ENCODE measurements at places on chromosomes 11 and 22.

GRCh38 chr11:14872032-14872431, 20.0 kb downstream of the CYP2R1 start:
- DNase-seq: no peak

- DNase-seq: no peak
These were observed 11.1 kb upstream of the LDLRAD3 start for GRCh38 chr11:35932681-35933319.

GRCh38 chr11:2681408-2682145, 18.2 kb downstream of the KCNQ1OT1 start:
- DNase-seq: no peak

DNA sequence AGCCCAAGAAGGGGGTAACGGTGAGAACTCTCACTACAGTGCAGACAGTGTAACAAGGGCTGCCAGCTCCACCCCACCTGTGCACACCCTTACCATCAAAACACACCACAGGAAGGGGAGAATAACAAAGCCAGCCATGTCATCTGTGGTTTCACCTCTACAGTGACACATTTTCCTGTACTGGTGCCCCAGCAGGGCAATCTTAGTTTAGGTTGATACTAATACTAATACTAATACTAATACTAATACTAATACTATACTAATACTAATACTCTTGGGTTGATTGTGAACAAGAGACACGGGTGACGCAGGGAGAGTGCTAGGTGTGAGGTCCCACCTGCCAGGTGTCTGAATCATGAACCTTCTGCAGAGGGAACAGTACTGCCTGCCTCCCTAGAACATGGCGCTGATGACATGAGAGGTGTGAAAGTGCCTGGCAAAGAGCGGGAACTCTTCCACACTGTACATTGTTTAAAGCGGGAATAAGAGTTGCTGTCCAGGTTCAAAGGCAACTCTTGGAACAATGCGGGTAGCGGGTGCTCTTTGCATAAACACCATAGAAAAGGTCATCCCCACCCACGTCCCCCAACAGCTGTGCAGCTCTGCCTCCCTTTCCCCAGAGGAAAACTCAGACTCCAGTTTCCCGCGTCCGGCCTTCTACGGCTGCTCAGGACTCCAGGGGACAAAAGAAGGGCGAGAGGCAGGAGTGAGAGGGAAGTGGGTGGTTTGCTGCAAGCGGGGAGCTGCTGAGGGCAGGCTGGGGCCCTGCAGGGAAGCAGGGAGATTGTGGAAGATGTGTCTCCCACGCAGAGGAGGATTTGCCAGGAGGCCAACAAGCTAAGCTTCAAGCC, 25.0 kb upstream of the TMPRSS4 start:
- DNase-seq: peak; percentile 54

DNA sequence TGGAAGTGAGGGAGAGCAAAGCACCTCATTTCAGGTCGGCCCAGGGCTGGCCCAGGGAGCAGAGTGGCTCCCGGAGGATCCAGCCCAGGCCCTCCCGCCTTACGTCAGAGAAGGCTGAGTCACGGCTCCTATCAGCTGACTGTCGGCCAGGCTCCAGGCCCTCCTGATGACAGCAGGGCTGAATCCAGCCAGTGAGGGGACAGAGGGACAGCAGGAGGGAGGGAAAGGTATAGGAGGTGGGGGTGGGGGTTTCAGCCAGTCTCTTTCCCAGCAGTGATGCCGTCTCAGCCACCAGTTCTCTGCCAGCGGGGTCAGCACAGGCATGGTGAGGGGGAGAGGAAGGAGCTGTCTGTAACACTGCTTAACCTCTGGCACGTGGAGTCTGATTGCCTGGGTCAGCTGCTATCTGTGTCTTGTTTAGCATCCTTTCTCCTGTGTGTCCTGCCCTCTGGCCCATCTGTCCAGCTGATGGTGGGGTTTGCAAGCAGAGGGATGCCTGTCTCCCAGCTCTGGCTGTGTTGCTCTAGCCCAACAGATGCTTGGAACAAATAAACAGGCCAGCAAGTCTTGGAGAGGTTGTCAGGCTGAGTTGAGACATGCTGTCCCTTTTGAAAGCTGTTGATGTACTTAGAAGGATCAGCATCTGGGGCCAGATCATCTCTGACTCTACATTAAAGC, 74.0 kb downstream of the ADAMTS15 start:
- no peak for DNase-seq

DNA sequence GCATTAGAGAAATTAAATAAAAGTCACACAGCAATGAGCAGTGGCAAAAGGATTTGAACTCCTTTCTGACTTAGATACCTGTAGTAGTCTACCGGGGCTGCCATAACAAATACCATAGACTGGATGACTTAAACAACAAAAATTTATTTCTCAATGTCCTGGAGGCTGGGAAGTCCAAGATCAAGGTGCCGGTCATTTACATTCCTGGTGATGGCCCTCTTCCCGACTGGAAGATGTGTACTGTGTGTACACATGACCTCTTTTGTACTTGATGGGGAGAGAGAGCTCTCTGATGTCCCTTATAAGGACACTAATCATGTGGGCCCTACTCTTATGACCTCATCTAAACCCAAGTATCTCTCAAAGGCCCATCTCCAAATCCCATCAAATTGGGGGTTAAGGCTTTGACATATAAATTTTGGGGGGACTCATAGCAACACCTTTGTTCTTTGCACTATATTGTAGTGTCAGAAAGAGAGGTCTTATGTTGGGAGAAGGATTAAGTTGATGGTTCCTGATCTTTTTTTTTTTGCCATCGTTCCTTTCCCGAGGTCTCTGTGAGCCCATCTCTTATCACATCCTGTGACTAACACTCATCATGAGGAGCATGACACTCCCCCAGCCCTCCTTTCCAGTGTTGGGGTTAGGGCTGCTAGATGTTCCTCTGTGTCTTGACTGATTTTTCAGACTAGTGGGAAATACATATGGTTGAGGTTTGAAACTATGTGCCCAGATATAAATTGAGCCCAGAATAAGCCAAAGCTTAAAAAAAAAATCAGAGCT, 104.3 kb downstream of the TRAF6 start:
- no peak for DNase-seq

- no peak for DNase-seq
These were observed 107.7 kb downstream of the CADM1 start for GRCh38 chr11:115396533-115396932.

GRCh38 chr11:1082346-1082727, 7.7 kb downstream of the MUC2 start:
- DNase-seq: no peak

GRCh38 chr11:126896025-126896424, 104.5 kb downstream of the KIRREL3 start:
- DNase-seq: no peak

- no peak for DNase-seq
These were observed 38.3 kb downstream of the RAB30 start for GRCh38 chr11:83033371-83033770.
